ENCODE measurements at places on chromosomes 2 and 18. TPM values are rescaled to one million over a fixed set of nuclear protein-coding genes. Genes with fewer than 3 reads are reported as not detected.
A peak's percentile ranks its signal among the peaks of the same experiment; 100 is the strongest.

- DNase-seq: no peak
Observed at GRCh38 chr2:28766070-28766469, 14.4 kb downstream of the PPP1CB start.

ALPP gene
- total RNA-seq: not detected

- no peak for DNase-seq
Observed at GRCh38 chr2:52821631-52822030, 946.0 kb upstream of the CHAC2 start.

DNA sequence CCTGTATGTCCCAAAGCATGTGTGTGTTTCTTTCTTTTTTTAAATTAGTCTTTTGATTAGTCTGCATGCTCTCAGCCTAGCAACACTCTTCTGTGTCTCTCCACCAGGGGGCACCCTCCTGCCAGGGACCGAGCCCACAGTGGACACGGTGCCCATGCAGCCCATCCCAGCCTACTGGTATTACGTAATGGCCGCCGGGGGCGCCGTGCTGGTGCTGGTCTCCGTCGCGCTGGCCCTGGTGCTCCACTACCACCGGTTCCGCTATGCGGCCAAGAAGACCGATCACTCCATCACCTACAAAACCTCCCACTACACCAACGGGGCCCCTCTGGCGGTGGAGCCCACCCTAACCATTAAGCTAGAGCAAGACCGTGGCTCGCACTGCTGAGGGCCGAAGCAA is 93.8 kb downstream of the NRP2 start:
- DNase-seq: peak; percentile 62

HOXD12 gene
- total RNA-seq: not detected

DNA sequence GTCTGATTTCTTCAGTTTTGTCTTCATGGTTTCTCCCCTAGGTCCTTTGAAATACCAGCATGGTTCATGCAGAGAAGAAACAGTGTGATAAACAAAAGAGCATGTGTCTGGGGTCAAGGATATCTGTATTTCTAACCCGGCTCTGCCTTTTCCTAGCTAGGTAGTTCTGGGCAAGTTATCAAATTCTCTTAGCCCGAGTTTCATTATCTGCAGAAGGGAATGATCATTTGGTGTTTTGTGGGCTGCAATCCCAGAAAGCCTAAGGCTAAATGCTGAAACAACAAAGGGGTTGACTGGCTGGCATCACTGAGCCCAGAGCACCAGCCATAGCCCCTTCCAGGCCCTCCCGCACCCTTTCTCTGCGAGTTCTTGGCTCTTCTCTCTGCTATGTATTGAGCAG is 51.7 kb upstream of the DAPL1 start:
- no peak for DNase-seq

DNA sequence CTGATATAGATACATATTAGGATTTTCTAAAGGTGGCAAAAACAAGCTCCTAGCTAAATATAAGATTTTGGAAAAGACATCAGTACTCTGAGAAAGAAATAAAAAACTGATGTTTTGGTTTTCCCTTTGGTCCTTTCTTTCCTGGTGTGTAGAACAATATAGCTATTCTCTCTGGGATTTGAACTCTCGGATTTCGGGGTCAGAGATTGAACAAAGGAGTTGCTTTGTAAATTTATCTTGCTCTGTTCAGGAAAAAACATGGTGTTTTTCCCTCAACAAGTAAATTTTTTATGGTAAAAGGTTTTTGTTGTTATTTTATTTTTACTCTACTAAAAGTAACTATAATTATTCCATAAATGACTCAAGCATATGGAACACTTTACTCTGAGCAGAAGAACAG is 889.3 kb downstream of the ERBB4 start:
- DNase-seq: no peak

- DNase-seq: no peak
Observed at GRCh38 chr2:44097322-44097907, 71.3 kb upstream of the PPM1B start.

- no peak for DNase-seq
Observed at GRCh38 chr2:211877061-211877460, 661.5 kb downstream of the ERBB4 start.

- no peak for DNase-seq
Observed at GRCh38 chr2:148028781-148029180, 7.9 kb downstream of the MBD5 start.

- no peak for DNase-seq
Observed at GRCh38 chr2:16409849-16410248, 255.8 kb downstream of the CYRIA start.

STARD6 gene
- not detected for total RNA-seq

CD28 gene
- not detected for total RNA-seq

DNA sequence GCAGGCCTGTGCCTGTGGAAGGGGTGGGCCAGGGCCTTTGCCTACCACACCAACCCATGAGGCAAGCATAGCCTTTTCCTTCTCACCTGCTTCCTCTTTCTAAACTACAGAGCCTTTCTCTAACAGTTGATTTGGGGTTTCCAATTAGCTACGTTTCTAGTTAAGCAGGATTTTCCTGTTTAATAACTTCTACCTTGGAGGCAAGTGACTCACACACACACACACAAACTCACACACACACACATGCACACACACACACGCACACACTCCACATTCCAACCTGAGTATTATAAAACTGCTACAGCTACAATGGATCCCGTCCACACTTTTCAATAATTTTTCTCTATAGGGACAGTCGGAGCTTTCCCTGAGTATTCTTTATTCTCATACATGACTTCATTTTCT is 84.9 kb downstream of the SOX11 start:
- DNase-seq: no peak

ZC3H8 gene
- 18.3 TPM for total RNA-seq

DNA sequence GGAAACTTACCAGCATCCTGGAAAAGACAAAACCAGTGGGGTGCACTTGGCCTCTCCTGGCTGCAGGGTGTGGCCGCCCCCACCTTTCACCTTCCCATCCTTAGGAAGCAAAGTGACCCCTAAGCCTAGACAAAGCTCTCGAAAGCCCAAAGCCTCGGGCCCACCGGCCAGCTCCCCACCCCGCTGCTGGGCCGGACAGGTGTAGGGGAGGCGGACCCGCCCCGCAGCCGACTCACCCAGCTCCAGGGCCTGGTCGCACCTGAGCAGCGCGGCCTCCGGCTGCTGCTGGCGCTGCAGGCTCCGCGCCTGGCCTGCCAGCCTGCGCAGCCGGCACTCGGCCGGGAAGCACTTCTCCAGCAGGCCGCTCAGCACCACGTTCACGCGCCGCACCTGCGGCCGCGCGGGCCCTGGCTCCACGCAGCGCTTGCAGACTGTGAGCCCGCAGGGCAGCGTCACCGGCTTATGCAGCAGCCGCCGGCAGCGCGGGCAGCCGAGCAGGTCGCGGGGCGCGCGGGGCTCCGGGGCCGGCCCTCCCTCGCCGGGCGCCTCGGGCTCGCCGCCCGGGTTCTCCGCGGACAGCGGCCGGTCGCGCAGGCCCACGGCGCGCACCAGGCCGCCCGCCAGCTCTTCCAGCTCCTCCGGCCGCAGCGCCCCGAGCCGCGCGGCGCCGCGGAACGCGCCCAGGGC is 979 bp downstream of the LONRF2 start:
- peak; percentile 28 for DNase-seq

KIF5C gene
- 63.3 TPM for total RNA-seq

GRCh38 chr2:138572318-138572717 is 70.7 kb downstream of the SPOPL start:
- no peak for DNase-seq

GRCh38 chr2:190271783-190272456 is 47.7 kb downstream of the HIBCH start:
- DNase-seq: no peak

- no peak for DNase-seq
Observed at GRCh38 chr2:203728321-203728720, 21.9 kb downstream of the CD28 start.

IL1R1 gene
- not detected for total RNA-seq

ALLC gene
- not detected for total RNA-seq

TBR1 gene
- 0.09 TPM for total RNA-seq

DNA sequence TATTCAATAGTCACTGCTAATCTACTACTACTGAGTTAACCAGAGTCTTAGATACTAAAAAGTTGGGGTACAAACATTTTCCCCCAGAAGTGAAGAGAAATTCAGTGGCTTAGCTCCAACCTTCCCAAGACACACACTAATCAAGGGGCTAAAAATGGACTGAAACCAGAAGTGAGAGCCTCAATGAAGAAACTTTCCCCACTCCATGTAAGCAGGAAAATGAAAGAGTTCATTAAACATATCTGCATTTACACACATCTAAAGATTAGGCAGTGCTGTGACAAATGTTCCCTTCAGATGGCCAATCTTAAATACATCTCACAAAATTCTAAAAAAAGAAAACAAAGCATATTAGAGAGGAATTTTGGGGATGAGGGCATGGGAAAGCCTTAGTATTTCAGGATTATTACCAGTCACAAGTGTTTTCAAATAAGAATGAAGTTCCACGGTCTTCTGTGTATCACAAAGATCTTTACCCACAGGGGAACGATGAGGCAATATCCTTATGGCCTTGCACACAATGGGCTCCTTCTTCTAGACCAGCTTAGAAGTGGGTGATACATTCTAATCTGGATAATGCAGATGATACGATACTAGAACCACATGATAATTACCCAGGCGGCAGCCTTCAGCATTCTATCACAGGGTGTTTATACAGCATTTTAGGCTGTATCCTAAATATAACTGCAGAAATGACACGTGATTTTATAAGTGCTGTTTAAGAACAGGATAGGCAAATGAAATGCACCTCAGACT is 17.1 kb downstream of the ANKRD44 start:
- DNase-seq: no peak

MITD1 gene
- total RNA-seq: 31.7 TPM

CRACDL gene
- total RNA-seq: 0.37 TPM

GCKR gene
- total RNA-seq: 0.42 TPM

GRCh38 chr2:8125741-8126711 is 555.8 kb upstream of the ID2 start:
- DNase-seq: no peak

- DNase-seq: no peak
Observed at GRCh38 chr2:74516650-74517049, 2.4 kb downstream of the TLX2 start.

- no peak for DNase-seq
Observed at GRCh38 chr2:7499018-7499417, 581.8 kb downstream of the RNF144A start.
